Activated T-helper 17 cell treated with anti-CD3 and anti-CD28 coated beads, Interleukin-2, amount 50 U/mL, for 72 hours (primary cell): ENCODE measurements at places on chromosomes 3 and 15.
A peak's percentile ranks its signal among the peaks of the same experiment; 100 is the strongest.

GRCh38 chr3:81888914-81889557 is 127.6 kb upstream of the GBE1 start:
- H3K4me1 ChIP-seq, result no peaks in the 10 kb centered on the region
- no peaks in the 10 kb centered on the region for H3K36me3 ChIP-seq
- no peak overlapping the region for H3K4me3 ChIP-seq
- H3K27me3 ChIP-seq, result peaks cover 4% of the 10 kb centered on the region

DNA sequence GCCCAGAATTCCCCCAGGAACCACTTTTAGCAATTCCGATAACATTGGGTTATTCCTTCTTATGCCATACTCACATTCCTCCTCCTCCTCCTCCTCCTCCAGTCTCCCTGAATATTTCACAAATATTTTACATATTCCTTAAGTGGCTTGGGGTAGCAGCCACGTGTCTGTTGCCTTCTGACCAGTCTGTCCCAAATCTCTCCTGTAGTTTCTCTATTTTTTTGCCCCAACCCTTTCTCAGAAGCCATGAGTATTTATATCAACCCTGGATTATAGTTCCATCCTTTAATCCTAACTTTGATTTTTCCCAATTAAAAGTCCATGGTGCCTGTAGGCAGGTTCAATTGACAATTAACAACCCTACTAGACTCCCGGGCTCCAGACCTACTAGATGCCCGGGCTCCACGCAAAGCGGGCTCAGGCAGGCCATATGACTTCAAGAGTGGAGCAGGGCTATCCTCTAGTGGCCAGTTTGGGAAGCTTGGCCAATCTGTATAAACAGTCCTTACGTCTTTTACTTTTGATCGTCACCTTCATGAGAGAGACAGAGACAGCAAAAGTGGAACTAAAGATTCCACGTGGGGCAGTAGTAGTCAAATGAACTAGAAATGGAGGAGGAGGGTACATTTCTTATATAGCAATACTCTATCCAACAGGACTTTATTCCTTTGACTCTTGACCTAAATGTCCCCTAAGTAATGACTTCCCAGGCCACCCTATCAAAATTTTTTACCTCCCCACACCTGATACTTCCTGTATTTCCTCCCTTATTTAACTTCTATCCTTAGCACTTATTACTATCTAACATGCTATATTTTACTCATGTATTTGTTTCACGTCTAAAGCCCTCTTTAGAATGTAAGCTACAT is 69.7 kb downstream of the USF3 start:
- no peak overlapping the region for H3K4me3 ChIP-seq
- ATAC-seq, result no peak
- H3K27me3 ChIP-seq, result no peaks in the 10 kb centered on the region
- peak overlapping the region; percentile 72 for H3K27ac ChIP-seq
- H3K4me1 ChIP-seq, result peaks cover 3% of the 10 kb centered on the region

GRCh38 chr3:175356899-175357324 is 497.8 kb downstream of the NAALADL2 start:
- H3K27ac ChIP-seq, result no peak overlapping the region
- ATAC-seq, result no peak
- H3K4me3 ChIP-seq, result no peak overlapping the region

GRCh38 chr3:194395778-194396538 is 3.1 kb downstream of the GP5 start:
- peaks cover 40% of the 10 kb centered on the region for H3K4me1 ChIP-seq
- peak overlapping the region; percentile 85 for H3K4me3 ChIP-seq
- H3K36me3 ChIP-seq, result no peaks in the 10 kb centered on the region
- peak overlapping the region; percentile 51 for H3K27ac ChIP-seq
- H3K27me3 ChIP-seq, result no peaks in the 10 kb centered on the region

DNA sequence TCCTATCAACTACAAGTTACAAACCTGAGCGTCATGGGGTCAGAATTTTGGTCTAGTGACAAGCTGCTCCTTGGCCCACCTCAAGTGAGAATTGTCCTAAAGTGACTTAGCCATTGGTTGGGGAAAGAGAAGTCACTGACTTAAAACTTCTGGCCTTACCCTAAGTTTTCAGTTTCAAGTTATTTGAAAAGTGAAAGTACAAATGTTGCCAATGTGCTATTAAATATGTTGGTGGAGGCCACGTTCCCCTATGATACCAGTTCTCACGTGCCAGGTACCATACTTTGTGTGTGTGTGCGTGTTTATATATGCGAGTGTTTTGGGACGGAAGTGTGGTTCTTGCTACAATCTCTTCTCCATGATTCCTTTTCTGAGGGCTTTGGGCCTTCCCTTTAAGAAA is 22.6 kb upstream of the RASGRP1 start:
- peaks cover 14% of the 10 kb centered on the region for H3K4me1 ChIP-seq
- peak; percentile 12 for ATAC-seq
- H3K27me3 ChIP-seq, result no peaks in the 10 kb centered on the region

GRCh38 chr15:52408823-52409222 is 113.2 kb upstream of the MYO5C start:
- ATAC-seq, result peak; percentile 67
- H3K27me3 ChIP-seq, result no peaks in the 10 kb centered on the region
- H3K4me1 ChIP-seq, result no peaks in the 10 kb centered on the region
- no peak overlapping the region for H3K4me3 ChIP-seq
- H3K36me3 ChIP-seq, result peaks cover 64% of the 10 kb centered on the region
- H3K27ac ChIP-seq, result peak overlapping the region; percentile 31

DNA sequence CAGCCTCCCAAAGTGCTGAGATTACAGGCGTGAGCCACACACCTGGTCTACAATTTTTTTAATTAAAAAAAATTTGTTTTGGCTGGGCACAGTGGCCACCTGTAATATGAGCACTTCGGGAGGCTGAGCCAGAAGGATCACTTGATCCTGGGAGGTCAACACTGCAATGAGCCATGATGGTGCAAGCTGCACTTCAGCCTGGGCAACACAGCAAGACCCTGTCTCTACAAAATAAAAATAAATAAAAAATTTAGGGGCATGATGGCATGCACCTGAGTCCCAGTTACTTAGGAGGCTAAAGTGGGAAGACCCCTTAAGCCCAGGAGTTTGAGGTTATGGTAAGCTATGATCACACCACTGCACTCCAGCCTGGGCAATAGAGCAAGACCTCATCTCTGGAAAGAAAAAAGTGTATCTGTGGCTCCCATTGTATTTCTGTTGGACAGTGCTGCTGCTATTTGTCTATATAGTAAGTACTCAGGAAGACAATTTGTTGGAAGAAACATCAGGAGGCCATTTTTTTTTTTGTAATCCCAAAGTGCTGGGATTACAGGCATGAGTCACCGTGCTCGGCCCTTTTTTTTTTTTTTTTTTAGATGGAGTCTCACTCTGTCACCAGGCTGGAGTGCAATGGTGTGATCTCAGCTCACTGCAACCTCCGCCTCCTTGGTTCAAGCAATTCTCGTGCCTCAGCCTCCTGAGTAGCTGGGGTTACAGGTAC is 27.5 kb upstream of the SH3BP5 start:
- peak overlapping the region; percentile 85 for H3K4me3 ChIP-seq
- ATAC-seq, result no peak
- peak overlapping the region; percentile 99 for H3K27ac ChIP-seq
- peaks cover 5% of the 10 kb centered on the region for H3K36me3 ChIP-seq

DNA sequence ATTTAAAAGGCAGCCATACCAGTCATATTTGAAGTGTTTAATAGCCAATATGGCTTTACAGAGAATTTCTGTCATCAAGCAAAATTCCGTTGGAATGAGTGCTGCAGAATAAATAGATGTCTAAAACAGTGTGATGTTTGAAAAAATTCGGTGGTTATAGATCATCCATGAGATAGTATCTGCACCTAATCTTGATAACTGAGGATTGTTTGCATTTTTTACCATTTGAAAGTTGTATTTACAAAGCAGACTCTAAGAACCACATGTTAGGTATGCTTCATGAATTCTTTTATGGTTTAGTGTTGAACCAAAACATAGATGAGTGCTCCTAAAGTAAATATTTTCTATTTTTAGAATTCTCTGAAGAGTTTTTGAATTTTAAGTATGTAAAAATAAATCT is 476.1 kb downstream of the NAALADL2 start:
- H3K4me1 ChIP-seq, result no peaks in the 10 kb centered on the region
- H3K36me3 ChIP-seq, result no peaks in the 10 kb centered on the region
- H3K4me3 ChIP-seq, result no peak overlapping the region
- ATAC-seq, result no peak

DNA sequence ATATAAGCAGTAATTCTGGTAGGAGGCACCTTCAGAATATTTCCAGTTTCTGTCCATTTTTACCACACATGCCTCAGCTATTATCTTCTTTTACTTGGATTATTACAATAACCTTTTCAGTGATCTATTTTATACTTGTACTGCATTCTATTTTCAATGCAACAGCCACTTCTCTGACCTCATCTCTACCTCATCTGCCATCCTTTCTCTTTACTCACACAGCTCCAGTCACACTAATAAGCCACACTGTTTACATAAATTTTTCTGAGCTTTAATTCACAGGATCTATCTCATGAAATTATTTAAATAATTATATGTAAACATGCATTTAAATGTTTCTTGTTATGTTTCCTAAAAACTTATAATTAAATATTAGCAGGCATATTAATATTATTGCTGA is 47.3 kb upstream of the BCHE start:
- H3K36me3 ChIP-seq, result no peaks in the 10 kb centered on the region
- ATAC-seq, result no peak

DNA sequence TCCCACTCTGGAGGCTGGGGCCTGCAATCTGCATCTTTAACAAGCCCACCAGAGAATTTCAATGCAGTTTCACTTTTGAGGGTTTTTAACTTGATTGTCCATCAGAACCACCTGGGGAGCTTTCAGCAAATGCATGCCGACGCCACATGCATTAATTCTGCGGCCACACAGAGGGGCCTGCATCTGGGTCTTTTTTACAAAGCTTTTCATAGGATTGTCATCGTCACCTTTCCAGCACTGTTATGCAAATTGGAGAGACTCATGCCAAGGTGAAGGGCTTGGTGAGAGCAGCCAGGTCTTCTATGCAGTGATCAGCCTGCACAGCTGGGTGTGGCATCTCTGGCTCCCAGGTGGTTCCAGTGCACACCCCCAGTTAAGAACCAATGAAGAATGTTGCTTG is 143.0 kb upstream of the CTDSPL start:
- no peak for ATAC-seq
- H3K4me3 ChIP-seq, result no peak overlapping the region
- H3K36me3 ChIP-seq, result no peaks in the 10 kb centered on the region
- no peaks in the 10 kb centered on the region for H3K27me3 ChIP-seq
- no peaks in the 10 kb centered on the region for H3K4me1 ChIP-seq

- H3K36me3 ChIP-seq, result no peaks in the 10 kb centered on the region
- H3K27ac ChIP-seq, result no peak overlapping the region
- H3K4me3 ChIP-seq, result no peak overlapping the region
- H3K27me3 ChIP-seq, result peaks cover 3% of the 10 kb centered on the region
- no peaks in the 10 kb centered on the region for H3K4me1 ChIP-seq
These were observed 168.3 kb downstream of the SPATA16 start for GRCh38 chr3:172972717-172973116.

DNA sequence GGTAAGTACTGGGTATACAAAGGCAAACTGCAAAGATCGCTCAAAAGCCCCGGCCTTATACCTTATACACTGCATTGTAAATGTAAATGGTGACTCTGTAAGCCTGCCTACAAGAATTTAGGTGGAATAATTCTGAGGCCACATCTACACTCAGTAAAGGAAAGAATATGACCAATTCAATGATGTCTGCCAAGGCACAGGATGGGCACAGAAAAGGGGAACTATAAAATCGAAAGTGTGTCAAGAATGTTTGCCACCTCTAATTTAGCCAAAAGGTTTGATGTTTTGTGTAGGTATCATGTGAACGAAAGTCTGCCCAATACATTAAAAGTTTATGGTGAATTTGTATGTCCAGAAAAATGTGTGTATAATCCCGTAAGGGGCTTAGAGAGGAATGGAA is 96.1 kb downstream of the FOXP1 start:
- H3K36me3 ChIP-seq, result peaks cover 14% of the 10 kb centered on the region
- H3K4me3 ChIP-seq, result peak overlapping the region; percentile 80
- no peaks in the 10 kb centered on the region for H3K27me3 ChIP-seq

GRCh38 chr15:91238644-91239425 is 138.8 kb downstream of the SV2B start:
- no peak overlapping the region for H3K4me3 ChIP-seq
- no peak for ATAC-seq
- no peaks in the 10 kb centered on the region for H3K4me1 ChIP-seq
- H3K36me3 ChIP-seq, result no peaks in the 10 kb centered on the region
